GM12864 (cell line): ENCODE measurements at places on chromosomes 5 and 9.

GRCh38 chr5:158483281-158483860 is 616.3 kb downstream of the EBF1 start:
- DNase-seq: no peak

DNA sequence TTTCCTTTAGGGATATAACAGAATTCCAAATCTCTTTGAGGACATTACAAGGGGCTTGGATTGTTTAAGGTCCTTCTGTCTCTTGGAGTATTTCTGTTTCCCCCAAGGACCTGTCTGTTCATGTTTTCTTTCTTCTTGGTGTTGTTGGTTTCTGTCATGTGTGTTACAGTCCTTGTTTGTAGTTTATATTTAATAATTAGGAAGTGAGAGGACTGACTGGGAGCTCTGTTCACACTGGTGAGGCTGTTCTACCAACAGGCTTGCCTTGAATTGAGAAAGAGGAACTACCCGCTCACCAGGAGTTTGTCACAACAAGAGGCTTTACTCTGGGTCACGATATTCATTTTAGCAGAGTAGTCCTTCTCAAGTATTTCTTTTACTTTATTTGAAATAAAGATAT is 119.2 kb upstream of the SV2C start:
- DNase-seq: peak; percentile 71

DNA sequence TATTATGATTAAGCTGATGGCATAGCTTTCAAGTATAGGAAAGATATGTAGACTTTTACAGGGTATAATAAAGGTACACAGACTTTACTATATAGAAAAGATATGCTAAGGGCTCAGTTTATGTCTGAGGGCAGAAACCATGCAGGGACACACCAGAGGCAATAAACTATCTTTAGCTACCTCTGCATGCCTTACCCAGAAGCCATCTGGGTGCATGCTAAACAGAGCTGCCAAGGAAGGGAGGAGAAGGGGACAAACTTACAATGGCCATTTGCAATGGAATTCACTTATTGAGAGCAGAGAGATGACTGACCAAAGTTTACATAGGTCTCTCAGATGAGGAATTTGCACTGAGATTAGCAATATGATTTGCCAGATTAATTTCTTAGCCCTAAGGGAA is 143.1 kb upstream of the NR4A3 start:
- DNase-seq: no peak

GRCh38 chr5:107769519-107769918 is 98.8 kb upstream of the EFNA5 start:
- no peak for DNase-seq

- DNase-seq: no peak
Observed at GRCh38 chr9:80485420-80486250, 913.9 kb downstream of the TLE4 start.

DNA sequence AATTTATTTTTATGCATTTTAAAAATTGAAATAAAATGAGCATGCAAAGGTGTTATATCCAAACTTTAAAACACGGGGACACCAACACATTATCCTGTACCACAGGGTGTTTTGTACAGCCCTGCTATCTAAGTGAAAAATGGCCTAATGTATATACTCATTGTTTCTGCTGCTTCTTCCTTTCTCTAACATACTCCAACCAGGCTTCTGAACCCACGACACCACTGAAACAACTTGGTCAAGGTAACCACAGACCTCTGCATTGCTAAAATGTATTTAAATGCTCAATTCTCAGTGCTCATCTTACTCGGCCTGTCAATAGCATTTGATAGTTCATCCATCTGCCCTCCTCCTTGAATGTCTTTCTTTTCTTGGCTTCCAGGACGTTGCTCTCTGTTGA is 48.3 kb downstream of the DENND1A start:
- no peak for DNase-seq

GRCh38 chr9:13026956-13027355 is 252.1 kb downstream of the LURAP1L start:
- no peak for DNase-seq

GRCh38 chr5:172719211-172719610 is 51.8 kb downstream of the DUSP1 start:
- DNase-seq: no peak

DNA sequence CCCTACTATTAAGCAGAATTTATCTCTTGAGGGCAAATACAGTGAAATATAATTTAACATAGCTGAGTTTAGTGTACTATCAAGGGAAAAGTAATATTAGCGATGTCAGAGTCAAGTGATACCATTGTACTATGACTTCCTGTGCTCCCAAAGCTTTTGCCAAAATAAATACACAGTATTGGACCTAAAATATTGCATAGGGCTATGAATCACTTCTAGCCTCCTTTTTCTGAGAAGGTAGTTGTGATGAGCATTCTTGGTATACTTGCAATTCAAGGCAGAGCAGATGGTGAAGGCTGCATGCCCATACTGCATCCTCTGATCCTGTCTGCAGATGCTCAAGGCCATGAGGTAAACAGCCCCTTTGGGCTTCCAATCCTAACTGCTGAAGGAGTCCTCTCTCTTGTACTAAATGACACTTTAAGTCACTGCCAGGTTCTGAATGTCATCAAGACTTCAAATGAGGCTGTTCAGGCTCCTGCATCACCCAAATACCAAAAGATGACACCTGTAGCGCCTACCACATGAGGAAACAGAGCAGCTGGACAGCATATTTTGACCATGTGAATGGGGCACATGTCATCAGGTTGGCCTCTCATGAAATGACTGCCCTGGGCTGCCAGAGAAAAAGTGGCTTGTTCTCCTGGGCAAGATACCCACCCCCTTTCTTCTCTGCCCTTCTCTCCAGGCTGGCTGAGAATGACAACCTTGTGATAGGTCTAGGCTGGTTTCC is 29.7 kb upstream of the PPP2CA start:
- DNase-seq: no peak

DNA sequence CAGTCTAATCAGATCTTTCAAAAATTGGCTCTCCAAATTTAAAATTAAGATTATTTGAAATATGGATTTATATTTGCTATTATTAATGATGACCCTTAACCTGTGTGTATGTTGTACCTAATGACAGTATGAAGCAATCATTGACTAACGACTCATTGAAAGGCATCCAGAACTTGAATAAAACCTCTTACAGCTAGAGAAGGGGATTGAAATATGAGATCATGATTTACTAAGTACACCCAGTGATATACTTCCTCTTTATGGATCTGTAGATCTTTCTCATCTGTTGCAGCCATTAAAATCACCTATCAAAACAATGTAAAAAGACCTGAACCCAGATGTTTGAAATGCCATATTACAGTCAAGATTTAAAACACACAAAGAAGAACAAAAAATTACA is 126.5 kb downstream of the RPS23 start:
- DNase-seq: no peak

DNA sequence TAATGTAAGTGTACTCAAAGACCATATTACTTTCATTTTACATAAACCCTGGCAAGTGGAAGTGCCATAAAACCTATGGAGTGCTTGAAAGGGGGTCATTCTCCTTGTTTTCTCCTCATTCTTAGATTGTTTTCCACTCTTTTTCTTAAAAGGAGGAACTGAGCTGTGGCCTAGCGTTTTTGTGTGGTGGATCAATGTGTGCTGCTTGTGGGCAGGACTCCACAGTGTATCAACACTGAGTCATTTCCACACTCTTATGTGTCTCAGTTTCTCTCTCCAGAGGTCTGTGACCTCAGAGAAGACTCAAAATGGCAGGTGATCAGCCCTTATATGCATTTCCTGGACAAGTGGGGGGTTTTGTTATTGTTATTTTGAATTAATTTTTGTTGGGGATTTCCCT is 516.1 kb upstream of the CDH10 start:
- no peak for DNase-seq

DNA sequence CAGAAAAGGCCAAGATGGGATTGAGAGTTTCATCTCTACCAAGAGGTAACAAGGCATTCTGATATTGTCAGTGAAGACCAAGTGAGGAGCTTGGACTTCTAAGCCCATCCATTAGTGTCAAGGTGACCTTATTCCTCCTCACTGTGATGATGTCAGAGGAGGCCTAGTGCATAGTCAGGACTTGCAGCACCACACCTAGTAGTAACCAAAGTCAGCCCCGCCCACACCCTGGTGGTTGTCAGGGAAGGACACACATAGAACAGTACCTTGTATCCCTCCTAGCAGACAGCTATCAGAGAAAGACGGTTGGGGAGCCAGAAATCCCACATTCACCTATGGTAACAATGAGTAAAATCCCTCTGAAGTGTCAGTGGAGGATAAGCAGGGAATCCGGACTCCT is 111.7 kb downstream of the AP3B1 start:
- DNase-seq: no peak

- no peak for DNase-seq
Observed at GRCh38 chr5:68012429-68012828, 203.1 kb upstream of the PIK3R1 start.

GRCh38 chr5:100852988-100853449 is 50.1 kb downstream of the ST8SIA4 start:
- peak; percentile 81 for DNase-seq

- DNase-seq: no peak
Observed at GRCh38 chr9:95740217-95741004, 135.1 kb upstream of the ERCC6L2 start.

- peak; percentile 60 for DNase-seq
Observed at GRCh38 chr5:177124486-177124991, 9.0 kb upstream of the NSD1 start.

GRCh38 chr5:131209506-131210150 is 38.9 kb downstream of the LYRM7 start:
- peak; percentile 81 for DNase-seq

DNA sequence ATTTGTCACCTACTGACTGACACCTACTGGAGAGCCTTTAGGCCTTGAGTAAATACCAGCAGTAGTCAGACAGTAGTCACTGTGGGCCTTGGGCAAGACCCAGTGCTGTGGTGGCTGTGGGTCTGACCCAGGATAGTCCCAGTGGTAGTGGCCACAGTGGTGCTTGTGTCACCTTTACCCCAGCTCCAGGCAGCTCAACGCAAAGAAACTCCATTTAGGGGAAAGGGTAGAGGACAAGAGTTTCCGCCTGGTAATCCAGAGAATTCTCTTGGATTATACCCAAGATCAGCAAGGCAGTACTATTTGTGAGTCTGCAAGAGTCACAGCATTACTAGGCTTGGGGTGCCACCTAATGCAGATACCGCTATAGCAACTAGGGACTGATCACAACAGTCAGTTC is 28.9 kb downstream of the CERT1 start:
- DNase-seq: no peak

DNA sequence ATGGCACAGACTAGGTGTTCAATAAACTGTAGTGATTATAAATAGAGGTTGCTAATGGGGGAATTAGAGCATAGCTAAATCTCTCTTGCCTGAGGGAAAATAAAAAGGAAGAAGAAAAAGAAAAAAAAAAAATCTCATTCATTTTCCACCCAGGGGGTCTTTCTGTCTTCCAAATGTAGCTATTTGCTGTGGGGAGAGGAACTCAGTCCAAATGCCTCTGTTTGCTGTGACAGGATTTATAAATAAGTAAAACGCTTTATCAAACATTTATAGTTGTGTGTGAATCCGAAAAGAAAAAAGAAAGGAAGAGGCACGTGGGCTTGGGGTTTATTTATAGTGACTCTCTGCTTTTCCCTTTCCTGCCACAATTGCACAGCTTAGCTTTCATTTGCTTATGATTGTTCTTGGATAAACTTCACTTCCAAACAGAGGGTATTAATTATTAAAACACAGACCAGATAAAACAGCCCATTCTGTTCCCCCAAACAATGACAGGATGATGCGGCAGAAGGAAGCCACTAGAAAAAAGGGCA is 245.7 kb downstream of the ASTN2 start:
- DNase-seq: no peak

DNA sequence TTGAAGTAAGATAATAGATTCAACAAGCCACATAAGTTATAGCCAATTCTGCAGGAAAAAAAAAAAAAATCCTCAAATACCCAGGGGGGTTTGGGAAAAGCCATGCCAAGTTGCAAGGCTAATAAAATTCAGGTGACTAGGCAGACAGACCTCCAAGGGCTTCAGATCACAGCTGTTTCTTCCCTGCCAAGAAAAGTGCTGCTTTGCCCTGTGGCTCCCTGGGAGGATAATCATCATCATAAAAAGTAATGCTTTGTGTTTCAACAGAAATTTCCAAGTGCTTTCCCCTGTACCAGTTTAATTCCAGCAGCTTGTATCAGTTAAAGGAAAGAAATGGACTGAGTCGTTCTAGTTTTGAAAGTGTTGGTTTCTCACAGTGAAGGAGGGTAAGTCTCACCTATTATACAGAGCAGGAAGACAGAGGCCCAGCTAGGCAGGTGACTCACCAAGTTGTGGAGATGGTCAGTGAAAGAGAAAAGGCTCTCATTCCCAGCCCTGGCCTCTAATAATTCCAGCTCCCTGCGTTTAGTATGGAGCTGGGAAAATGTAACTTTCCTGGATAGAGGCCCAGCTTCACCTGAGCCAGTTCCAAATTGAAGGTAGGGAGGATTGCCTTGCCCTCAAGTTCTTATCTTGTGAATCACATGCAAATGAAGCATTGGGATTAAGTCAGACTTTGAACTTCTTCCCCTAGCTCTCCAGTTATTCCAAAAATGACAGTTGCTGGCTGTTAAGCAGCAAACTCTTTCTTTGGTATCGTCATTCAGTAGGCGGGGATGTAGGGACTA is 263.4 kb downstream of the GRIA1 start:
- no peak for DNase-seq

GRCh38 chr5:149915392-149916260 is 29.0 kb downstream of the PDE6A start:
- DNase-seq: no peak

GRCh38 chr5:146388386-146388785 is 49.7 kb downstream of the POU4F3 start:
- no peak for DNase-seq

- DNase-seq: no peak
Observed at GRCh38 chr5:141805874-141806595, 72.2 kb downstream of the PCDH1 start.

DNA sequence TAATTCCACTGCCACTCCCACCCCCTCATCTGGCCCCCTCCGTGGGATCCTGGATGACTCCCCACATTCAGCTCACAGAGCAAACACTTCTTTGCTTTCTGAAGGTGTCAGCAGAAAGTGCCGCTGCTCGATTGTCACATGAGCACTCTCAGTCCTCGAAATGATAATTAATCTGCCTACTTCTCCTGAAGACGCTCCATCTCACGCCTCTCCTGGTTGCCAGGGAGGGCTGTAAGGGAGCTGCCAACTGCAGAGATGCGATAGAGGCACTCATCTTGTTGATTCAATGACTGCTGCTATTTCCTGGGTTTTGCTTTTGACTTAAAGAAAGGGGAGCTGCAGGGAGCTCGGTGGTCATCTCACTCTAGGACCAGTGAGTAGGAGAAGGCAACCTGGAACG is 206.5 kb downstream of the DAB2IP start:
- no peak for DNase-seq

GRCh38 chr5:569358-569867 is 42.7 kb upstream of the CEP72 start:
- no peak for DNase-seq
